ENCODE measurements at places on chromosomes 11 and 22.

- peak; percentile 36 for DNase-seq
Observed at GRCh38 chr22:28799606-28800307, 612 bp downstream of the XBP1 start.

GRCh38 chr11:115544422-115544948 lies 40.3 kb upstream of the CADM1 start:
- no peak for DNase-seq

DNA sequence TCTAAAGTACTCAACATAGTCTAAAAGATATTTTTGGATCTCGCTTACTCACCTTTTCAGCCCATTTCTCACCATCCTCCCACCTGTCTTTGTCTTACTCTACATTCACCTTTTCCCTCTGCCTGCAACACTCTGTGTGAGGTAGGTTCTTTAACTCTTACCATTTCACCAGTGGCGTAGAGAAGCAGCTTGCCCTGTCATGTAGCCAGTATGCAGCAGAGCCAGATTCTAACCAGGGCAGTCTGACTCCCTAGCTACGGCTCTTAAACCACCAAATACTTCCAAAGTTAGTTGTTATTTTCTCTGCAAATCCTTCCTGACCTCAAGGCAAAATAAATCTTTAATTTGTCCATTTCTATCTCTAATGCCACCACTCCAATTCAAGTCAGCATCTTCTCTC lies 7.5 kb downstream of the ALG8 start:
- no peak for DNase-seq

- no peak for DNase-seq
Observed at GRCh38 chr22:43308060-43308830, 34.9 kb downstream of the SCUBE1 start.

DNA sequence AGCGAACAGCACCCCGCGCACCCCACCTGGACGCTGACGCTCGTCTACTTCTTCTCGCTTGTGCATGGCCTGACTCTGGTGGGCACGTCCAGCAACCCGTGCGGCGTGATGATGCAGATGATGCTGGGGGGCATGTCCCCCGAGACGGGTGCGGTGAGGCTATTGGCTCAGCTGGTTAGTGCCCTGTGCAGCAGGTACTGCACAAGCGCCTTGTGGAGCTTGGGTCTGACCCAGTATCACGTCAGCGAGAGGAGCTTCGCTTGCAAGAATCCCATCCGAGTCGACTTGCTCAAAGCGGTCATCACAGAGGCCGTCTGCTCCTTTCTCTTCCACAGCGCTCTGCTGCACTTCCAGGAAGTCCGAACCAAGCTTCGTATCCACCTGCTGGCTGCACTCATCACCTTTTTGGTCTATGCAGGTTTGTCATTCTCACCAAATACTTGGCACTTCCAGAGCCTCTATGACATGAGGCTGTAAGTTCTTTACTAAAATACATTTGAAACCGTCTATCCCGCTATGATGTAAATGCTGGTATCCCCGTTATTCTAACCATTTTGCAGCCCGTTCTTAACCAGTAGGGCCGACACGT lies 535 bp downstream of the AQP11 start:
- DNase-seq = peak; percentile 40

DNA sequence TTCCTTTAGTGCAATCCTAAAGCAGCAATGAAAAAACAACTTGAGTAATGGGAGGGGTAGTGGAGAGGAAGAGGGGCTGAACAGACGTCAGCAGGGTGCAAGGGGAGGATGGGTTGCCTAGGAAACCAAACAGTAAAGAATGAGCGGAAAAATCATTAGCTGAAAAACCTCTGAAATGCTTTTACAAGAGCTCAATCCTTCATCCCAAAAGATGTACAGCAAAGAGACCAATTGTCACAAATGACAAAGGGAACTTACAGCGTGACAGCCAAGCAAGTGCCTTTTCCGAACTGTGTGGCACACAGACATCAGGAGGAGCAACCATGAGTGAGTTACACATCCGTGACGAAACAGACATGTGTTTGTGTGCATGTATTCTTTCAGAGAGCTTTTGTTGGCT lies 104.6 kb downstream of the SIK3 start:
- DNase-seq = no peak

- DNase-seq = no peak
Observed at GRCh38 chr11:57727185-57727584, 14.1 kb upstream of the SELENOH start.

DNA sequence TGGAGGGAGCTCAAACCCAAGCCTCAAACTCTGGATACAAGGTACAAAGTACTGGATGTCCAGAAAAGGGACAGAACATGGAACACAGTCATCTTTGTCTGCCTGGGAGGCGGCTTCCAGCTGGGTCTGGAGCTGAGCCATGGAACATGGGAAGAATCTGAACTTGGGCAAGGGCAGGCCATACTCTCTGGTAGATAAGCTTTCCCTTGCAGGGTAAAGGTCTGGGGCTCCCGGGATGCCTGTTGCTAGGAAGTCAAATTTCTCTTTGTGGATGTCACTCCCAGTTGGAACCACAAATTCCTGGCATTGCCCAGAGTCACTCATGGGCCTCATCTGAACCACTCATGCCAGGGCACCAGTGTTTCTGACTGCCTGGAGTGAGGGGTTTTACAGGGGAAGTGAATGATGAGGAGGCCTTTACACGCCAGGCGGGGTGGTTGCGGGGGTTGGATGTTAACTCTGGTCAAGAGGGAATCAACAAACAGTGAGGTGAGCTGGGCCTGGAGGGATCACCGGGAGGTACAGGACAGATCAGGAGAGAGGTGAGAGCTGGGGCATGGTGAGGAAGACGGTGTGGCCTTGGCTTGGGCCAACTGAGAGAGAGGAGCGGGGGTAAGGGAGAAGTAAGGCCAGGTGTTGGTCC lies 5.7 kb downstream of the FTH1 start:
- no peak for DNase-seq

DNA sequence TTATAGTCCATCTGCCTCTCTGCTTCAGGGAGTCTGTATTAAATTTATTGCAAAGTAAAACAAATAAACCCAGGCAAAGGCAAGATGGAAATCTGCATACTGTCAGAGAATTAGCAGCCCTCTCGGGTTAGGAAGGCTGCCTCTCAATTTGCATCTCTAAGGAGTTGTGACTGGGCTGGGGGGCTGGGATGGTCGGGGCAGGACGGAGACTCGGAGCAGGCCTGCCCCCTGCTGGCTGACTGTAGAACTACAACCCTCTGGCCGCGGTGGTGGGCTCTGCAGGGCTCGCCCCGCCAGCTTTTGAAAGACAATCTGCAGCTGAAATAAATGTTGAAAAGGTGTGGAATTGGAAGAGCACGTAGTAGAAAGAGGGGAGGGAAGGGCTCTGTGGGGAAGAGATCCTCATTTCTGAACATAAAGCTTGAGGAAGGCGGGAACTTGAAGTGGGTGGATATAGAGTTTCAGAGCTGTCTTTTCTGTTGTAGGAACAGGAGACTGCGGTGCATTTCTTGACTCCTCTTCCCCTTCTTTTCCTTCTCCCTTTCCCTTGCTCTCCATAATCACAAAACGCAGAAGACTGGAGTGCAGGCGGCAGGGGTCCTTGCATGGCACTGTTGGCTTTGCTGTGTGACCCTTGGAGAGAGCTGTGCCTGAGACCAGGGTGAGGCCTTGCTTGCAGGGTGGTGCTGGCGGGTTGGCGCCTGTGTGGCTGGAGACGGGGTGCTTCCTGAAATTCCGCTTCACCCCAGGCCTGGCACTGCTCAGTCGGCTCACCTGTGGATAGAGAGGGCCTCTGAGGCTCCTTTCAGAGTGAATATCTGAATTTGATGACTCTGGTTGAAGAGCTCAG lies 22.6 kb upstream of the PKNOX2 start:
- no peak for DNase-seq

DNA sequence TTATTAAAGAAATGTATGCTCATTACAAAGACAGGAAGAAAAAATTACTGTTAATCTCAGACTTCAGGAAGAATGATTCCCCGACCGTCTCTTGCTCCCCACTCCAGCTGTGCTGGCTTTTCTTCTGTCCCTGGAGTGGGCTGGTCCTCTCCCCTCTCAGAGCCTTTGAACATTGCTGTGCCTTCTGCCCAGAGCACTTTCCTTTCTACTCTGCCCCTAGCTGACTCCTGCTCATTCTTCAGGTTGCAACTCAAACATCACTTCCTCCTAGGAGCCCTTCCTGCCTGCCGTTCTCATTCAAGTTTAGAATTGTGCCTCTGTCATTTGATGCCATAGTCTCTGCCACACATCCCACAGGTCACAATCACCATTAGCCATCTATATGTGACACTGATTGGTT lies 329.5 kb downstream of the MIAT start:
- no peak for DNase-seq

DNA sequence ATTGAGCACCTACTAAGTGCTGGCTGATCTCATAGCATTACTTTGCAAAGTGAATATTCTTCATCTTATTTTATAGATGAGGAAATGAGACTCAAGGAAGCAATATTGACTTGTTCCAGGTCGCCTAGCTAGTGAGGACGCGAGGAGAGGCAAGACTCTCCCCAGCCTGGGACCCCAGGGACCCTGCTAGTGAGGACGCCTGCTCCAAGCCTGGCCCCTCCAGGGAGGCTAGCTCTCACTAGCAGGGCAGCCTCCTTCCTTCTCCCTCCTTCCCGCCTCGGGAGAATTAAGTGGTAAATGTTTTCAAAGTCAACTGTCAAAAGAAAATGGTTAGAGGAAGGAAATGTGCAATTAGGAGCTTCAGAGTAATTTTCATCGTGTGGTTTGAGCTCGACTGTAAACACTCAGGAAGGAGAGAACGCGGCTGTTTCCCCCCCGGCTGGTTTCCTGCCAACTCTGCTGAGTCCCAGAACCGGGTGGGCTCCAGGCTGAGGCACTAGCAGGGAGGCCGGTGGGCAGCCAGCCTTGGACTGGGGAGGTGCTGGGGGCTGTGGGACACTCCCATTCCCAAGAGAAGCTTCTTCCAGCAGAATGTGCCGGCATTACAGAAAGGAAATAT lies 17.9 kb downstream of the MYEOV start:
- no peak for DNase-seq

DNA sequence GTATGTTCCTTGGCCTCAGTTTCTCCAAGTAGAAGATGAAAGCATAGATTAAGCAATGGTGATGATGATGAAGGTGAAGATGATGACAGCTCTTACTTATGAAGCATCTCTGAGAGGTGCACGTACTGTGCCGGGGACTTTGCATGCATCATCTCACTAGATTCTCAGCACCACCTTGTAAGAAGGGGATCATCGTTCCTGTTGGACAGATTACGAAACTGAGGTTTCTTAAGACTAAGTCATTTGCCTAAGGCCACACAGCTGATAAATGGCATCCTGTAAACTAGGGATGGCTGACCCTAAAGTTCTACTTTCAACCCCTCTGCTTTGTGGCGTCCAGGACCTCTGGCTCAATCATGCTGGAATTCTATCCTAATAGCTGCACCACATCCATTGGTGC lies 8.7 kb downstream of the MS4A15 start:
- DNase-seq = no peak

DNA sequence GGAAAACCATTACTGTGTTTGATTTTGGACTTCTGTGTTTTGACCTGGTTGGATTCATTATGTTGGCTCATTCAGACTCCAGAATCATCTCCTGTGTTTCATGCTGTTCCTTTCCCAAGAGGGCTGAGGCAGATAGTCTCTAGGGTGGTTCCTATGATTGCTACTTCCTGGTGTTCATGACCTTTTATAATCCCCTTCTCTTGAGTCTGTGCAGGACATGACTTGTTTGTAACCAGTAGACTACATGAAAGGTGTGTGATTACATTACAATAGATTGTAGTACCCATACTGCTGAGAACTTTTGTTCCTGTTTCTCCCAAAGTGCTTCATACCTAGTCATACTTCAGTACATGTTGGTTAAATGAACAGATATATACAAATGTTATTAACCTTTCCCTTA lies 700.6 kb downstream of the METTL15 start:
- DNase-seq = no peak

- DNase-seq = no peak
Observed at GRCh38 chr11:66845876-66846212, 2.6 kb downstream of the RCE1 start.

GRCh38 chr11:5291207-5291838 lies 10.4 kb downstream of the OR51B4 start:
- no peak for DNase-seq

DNA sequence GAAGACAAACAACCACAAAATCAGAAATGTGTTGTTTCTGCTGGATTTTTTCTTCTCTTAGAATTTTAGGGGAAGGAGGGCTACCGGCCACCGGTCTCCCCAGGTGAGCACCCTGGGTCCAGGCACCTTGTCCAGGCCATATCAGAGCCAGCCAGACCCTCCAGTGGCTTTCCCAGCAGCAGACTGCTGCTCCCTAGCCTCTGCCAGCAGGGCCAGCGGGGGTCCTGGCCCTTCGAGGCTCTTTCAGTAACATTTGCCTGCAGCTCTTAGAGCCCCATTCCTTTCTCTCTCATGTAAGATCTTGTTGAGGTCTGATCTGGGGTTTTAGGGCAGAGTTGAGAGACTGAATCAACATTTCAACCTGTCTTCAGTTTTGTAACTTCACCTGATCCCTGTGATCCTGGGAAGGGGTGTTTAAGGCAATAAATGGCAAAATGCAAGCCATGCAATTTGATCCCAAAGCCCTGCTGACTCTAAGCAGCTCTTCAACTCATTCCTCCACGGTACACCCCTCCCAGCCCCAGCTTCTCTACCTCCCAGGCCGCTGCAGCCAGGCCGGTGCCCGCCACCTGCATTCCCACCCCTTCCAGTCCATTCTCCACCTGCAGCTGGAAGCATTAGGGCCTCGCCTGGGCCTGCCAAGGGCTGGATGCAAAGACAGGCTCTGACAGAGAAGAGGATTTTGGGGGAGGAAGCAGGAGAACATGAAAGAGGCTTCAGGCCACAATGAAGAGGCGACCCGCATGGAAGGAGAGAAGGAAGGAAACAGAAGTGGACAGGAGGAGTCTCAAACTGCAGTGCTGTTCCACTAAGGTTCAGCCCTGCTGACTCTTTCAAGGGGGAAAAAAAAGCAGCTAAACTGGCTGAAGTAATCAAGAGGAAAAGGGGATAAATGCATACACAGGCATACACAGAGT lies 113.0 kb upstream of the FGF3 start:
- no peak for DNase-seq

GRCh38 chr11:116239247-116239646 lies 533.5 kb downstream of the BUD13 start:
- no peak for DNase-seq

- DNase-seq = no peak
Observed at GRCh38 chr11:69889400-69890318, 70.4 kb upstream of the FGF3 start.

- no peak for DNase-seq
Observed at GRCh38 chr11:117071344-117071787, 26.9 kb downstream of the SIK3 start.

- DNase-seq = no peak
Observed at GRCh38 chr22:23182309-23183060, 2.2 kb downstream of the BCR start.

GRCh38 chr22:43880541-43880991 lies 11.2 kb downstream of the PNPLA5 start:
- DNase-seq = no peak

- DNase-seq = no peak
Observed at GRCh38 chr11:2470495-2470894, 25.7 kb downstream of the KCNQ1 start.
